ENCODE measurements at places on chromosomes 4 and X.
A peak's percentile ranks its signal among the peaks of the same experiment; 100 is the strongest.

DNA sequence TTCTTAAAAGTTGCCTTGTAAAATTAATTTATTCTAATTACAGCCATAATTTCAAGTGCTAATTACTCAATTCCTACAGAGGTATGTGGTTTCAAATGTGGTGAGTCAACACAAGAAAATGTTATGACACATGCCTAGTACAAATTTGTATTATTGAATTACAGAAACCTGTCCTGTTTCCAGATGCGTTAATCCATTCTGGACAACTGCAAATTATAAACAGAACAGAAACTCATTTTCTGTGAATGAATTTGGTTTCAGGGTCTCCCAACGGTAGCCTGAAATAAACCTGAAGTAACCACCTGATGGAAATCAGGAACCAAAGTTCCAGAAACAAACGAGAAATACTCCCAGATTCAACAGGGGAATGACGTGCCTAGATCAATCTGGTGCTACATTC lies 328.6 kb upstream of the F9 start:
- DNase-seq: no peak

DNA sequence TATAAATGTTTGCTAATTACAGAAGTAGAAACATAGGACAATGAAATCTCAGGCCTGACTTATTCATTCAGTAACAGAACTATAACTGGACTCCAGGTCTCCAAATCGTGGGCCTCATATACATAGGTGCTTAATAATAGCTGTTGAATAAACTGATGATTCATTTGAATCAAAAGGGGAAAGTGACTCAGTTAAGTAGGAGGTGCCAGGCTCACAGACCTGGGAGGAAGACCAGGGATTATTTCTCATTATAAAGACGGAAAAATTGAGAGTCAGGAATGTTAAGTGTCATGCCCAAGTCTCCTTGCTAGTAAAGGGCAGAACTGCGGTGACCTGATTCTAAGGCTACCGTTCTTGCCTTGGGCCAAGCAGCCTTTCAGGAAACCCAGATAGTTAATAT lies 131.5 kb downstream of the HS3ST1 start:
- DNase-seq: no peak

DNA sequence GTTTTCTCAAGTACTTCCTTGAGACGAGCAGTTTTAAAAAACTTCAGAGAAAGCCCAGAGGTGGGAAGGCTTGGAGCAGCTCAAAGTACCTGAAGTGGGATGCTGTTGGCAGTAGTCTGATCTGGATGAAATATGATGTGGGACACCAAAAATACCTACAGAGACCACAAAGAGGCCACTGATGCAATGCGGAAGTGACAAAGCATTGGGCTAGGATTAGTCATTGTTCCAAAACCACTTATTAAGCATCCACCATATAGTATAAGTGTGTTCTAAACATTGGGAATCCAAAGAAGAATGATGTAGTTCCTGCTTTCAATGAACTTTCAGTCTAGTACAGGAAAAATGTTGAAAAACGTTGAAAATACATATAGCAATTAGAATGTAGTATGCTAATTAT lies 386.1 kb upstream of the CNKSR2 start:
- DNase-seq: peak; percentile 40

DNA sequence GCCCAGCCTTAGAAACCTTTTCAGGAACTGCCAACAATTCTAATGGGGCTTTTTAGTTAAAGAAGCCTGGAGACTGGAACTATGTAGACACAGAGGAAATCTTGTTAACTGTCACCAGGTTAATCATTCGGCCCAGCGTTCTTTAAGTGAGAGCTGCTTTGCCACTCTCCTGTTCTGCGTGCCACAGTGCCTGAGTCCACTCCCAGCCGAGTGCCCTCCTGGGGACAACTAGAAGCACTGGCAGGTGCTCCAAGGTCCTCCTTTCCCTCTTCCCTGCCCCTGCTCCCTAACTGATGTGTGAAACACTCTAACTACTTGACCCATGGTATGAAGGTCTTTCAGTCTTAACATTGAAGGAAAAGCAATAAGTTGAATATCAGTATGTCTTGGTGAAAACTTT lies 151.2 kb upstream of the TLL1 start:
- no peak for DNase-seq

DNA sequence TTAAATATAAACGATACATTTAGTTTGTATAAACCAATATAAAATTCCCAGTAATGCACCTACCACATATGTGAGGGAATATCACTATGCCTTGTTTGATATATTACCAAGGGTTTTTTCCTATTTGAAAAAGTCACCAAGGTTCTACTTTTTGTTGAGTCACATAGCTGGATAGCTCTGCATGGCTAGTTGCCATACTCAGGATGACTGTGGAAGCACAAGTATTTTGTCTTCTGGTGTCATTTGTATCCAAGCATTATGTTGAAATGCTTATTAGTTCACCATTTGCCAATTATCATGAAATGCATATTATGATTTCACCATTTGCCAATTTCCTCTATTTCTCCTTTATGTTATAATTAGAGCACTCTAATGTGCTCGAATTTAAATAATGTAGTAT lies 162.7 kb upstream of the TTC29 start:
- peak; percentile 78 for DNase-seq

GRCh38 chr4:156085100-156085499 lies 131.4 kb upstream of the CTSO start:
- no peak for DNase-seq

GRCh38 chrX:11137543-11138139 lies 26.5 kb downstream of the HCCS start:
- DNase-seq: peak; percentile 44

GRCh38 chrX:5163663-5164062 lies 1065.0 kb downstream of the NLGN4X start:
- DNase-seq: no peak

DNA sequence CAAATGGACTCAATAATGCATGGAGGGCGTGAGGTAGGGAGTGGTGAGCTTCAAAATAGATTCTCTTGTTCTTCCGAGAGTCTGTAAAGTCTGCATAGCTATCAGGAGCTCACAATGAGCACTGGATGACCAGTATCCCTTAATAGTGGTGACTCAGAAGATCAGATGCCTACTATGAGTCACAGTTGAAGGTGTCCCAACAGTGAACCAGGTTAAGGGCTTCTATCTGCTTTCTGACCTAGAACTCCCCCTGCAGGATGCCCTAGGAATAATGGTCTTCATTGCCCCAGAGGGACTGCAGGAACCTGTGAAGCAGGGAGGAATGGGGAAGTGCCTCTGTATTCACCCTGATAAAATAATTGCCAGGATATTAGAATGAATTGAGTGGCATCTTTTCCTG lies 22.1 kb downstream of the DGKK start:
- peak; percentile 22 for DNase-seq

Measured in GM23248 (cell line).